ENCODE measurements at places on chromosomes 13 and 19. TPM values are rescaled to one million over a fixed set of nuclear protein-coding genes. Genes with fewer than 3 reads are reported as not detected.

CGB2 gene
- not detected for polyA plus RNA-seq

ANKRD27 gene
- polyA plus RNA-seq: 25.7 TPM

ZNF560 gene
- polyA plus RNA-seq: 0.38 TPM

LTBP4 gene
- 8.9 TPM for polyA plus RNA-seq

DNA sequence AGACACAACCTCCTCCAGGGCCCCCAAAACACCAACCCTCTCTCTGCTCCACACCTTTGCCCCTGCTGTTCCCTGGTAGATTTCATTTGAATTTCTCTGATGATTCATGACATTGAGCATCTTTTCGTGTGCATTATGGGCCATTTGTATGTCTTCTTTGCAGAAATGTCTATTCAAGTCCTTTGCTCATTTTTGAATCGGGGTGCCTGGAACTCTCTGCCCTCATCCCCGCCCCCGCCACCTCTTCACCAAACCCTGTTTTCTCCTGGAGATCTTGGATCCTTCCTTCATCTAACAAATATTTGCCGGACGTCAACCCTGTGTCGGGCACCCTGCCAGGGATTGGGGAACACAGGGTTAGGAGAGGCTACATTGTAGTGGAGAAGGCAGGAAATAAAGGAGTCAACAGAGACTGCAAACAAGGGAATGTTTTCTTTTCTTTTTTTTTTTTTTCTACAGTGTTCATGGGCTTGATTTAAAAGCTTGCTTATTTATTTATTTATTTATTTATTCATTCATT is 25.5 kb upstream of the SLC1A5 start:
- no peak for DNase-seq

DNA sequence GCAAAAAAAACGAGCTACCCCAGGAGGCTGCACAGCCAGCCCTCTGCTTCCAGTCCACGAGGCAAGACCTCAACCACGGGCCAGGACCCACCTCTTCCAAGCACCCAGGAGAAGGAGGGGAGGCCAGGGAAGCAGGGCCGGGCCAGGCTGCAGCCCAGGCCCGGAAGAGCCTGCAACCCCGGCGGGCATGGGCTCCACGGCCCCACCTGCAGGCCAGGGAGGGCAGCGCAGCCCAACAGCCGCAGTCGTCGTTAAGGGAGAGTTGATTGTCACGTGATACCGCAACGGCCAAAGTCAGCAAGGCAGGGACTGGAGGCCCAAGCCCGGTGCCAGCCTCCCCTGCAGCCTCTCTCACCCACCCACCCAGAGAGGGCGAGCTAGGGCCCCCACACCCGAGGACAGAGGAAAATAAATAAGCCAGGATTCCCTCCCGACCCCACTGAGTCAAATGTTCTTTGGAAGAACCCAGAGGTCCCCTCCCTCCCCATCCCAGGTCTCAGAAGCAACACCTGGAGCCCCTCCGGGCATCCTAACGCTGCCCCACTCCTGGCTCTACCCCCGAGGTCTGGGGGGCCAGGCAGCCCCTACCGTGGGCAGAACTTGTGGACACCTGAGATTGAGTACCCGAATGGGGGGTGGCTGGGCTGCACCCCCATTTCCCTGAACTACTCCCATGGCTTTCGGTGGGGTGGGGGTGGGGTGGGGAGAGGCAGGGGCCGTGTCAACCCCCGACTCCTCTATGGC is 5.2 kb upstream of the REXO1 start:
- DNase-seq: no peak

FPR3 gene
- polyA plus RNA-seq: not detected

ZNF132 gene
- polyA plus RNA-seq: 3.2 TPM

DNA sequence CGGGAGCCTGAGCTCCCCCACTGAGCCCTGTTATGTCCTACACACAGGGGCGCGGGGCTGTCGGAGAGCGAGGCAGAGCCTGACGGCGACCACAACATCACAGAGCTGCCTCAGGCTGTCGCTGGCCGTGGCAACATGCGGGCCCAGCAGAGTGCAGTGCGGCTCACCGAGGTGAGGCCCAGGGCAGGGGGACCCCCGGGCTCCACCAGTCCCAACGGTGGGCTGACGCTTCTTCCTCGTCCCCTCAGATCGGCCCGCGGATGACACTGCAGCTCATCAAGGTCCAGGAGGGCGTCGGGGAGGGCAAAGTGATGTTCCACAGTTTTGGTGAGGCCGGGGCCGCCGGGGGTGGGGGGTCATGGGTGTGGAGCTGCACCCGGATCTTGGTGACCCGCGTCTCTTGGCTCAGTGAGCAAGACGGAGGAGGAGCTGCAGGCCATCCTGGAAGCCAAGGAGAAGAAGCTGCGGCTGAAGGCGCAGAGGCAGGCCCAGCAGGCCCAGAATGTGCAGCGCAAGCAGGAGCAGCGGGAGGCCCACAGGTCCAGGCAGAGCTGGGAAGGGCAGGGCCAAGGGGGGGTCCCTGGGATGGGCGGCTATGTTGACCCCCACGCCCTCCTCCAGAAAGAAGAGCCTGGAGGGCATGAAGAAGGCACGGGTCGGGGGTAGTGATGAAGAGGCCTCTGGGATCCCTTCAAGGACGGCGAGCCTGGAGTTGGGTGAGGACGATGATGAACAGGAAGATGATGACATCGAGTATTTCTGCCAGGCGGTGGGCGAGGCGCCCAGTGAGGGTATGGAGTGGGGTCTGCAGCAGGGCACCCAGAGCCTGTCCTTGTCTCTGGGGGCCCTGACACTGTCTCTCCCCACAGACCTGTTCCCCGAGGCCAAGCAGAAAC is 1.2 kb upstream of the P2RY11 start:
- DNase-seq: no peak

- no peak for DNase-seq
These were observed 416.4 kb downstream of the ITGBL1 start for GRCh38 chr13:101868585-101869469.

RASGRP4 gene
- polyA plus RNA-seq: not detected

GRCh38 chr19:6226444-6227155 is 53.2 kb downstream of the MLLT1 start:
- no peak for DNase-seq

ATP1A3 gene
- polyA plus RNA-seq: 0.11 TPM

- no peak for DNase-seq
These were observed 57.3 kb downstream of the KLF2 start for GRCh38 chr19:16381756-16382401.
